ENCODE measurements at places on chromosomes 7 and 10.

DNA sequence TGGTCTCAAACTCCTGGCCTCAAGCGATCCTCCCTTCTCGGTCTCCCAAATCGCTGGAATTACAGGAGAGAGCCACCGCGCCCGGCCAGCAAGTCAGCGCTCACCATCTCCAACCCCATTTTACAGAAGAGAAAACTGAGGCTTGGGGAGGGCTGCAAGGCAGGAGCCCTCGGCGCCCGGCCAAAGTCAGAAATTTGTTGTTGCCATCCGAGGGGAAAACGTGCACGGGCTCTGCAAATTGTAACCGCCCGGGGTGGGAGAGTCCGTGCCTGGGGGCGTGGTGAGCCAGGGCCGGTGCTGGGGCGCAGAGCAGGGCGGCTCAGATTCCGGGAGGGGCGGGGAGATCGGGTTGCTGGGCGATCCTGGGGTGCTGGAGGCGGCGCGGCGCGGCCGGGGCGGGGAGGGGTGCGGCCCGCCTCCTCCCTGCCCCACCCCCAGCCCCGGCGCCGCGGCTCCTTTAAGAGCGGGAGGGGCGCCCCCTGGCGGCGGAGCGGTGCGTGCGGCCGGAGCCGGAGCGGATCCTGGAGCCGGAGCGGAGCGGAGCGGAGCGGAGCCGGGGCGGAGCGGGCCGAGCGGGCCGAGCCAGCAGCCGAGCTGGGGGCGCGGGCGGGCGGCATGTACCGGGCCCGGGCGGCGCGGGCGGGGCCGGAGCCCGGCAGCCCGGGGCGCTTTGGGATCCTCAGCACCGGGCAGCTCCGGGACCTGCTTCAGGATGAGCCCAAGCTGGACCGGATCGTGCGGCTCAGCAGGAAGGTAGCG lies at the start of gene VPS37D:
VPS37D (plus strand) TSS at position 488 of the 759 bp plus-strand sequence; CDS start at position 616, 128 bp downstream.
- DNase-seq, result peak; percentile 90

GRCh38 chr10:113965683-113966082 lies 78.0 kb upstream of the ADRB1 start:
- no peak for DNase-seq

DNA sequence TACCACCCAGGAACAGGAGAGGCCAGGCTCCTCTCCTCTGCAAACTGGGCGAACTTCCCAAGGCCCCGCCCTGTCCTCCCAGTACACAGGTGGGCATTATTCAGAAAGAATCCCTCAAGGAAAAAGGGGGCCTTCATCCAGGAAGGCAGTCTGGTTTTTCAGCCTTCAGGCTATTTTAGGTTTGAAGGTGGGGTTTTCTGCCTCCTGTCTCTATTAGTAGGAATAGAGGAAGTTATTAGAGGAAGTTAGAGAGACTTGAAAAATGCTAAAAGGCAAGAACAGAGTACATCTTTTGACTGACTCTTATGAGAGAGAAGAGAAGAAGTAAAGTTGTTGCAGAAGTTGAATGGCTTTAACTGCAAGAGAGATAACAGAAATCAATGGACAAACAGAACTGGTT lies 250.9 kb upstream of the SORCS1 start:
- DNase-seq, result no peak

DNA sequence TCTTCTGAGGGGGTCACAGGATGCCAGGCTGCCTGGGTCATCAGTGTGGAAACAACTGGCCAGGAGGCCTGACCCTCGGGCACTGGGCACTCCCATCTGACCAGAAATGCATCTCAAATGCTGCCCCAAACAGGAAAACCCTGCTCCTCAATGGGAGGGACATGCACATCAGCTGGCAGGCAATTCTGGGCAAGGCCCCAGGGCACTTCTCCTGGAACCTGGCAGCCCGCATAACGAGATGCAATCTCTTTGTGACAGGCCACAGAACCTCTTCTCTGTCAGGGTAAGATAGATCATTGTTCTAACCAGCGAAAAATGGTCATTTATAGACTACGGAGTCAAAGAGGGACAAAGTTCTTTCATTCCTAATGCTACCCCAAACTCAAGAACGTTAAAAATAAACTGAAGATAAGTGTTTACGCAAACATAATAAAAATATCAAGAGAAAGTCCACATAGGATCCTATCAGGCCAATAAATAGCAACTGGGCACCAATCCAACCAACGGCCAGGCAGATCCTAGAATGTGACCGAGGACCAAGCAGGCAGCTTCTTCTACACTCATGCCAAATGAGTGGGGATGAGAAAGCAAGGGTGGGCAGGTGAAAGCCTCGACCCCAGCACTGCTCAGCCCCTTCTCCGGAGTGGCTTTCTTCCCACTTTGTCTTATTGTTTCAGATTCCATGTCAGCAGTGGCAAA lies 212.3 kb downstream of the TCERG1L start:
- no peak for DNase-seq

GRCh38 chr7:37376386-37376785 lies 72.3 kb downstream of the ELMO1 start:
- DNase-seq, result no peak

GRCh38 chr10:6119423-6119822 lies 30.6 kb downstream of the RBM17 start:
- no peak for DNase-seq
